ENCODE measurements at places on chromosomes 1 and 21.

DNA sequence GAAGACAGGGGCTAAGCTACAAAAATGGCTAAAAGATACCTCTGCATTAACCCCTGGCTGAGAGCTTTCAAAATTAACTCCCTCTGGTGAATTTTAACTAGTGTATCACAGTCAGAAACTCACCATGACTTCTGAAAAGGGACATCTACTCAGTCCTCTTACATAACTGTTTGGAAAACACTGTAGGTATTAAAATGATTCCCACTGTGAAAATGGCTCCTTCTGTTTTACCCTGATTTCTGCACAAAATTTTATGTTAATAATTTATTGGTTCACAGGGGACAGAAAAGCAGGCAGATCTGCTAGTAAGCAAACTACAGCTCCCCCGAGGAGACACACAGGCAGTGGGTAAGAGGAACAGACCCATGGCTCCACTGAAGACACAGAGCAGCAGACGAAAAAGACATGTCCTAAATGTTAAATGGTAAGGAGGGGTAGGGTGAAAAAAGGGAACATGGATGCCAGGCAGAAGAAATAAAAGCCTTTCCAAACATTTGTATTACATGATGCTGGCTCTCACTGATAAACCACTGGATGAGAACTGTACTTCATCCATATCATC, 111.7 kb downstream of the SLC45A1 start:
- no peak for DNase-seq

DNA sequence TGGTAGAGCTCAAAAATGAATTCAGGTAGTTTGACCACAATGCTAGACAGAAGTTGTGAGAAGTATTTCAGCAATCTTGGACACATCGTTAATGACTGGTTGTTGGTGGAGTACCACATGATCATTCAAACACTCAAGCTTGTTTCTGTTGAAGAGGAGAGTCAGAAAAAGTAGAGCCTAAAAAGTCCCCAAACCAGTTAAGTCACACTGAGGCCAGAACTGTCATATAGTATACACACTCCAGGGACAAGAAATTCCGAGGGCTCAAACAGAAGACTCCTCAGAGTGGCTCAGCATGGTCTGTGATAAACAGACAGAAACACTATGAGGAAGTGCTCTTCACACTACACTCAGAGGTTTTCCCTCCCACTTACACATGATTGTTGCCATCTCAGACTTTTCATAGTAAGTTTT, 5.8 kb downstream of the TRIM33 start:
- DNase-seq: peak; percentile 63

DNA sequence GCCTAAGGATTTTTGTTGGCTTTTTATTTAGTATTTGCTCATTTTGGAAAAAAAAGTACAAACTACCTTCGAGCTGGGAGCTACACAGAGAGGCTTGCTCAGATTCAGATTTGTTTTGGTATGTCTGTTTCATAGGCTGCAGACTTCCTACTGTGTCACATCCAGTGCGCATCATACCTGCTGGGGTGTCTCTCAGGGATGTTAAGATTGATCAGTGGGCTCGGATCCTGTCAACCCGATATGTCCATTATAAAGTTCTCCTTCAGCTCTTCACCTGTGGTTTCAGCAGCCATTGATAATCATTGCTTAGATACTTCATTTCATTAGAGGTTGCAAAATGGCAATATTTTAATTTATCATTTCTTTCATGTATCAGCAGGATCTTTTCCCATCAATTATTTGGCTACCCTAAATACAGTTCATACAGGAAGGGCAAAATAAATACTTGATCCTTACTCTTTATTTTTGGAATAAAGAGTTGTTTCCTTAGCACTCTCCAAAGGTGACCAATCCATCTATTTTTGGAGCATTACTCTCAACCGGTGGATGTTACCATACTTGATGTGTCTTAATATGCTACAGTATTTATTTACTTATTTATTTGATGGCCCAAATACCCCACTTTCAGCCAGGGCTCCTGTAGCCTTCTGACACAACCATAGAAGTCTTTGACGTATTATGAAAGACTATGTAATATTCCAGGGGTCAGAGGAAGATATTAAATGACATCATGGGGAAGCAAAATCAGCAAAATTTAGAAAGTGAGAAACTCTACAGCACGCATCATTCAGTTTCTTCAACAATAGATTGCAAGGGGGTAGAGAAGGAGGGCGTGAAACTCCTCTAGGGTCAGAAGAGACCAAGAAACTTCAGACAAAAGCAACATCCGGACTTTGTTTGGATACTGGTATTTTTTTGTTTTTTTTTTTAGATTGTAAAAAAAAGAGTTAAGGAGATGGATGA, 55.3 kb upstream of the HNRNPU start:
- no peak for DNase-seq

DNA sequence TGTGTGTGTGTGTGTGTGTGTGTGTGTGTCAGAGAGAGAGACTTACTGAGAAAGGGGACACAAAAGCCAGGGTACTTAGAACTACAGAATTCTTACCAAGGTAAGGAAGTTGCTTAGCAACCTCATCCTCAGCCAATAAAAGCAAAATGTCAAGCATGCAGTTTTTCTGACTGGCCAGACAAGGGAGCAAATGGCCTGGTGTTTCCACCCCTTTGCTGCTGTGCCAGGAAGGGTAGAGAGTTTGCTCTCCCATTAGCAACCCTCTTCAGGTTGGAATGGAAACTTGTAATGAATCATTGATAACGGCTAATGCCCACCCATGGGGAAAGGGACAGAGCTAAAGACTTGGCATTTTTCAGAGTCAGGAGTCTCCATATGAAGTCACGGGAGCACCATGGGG, 10.6 kb downstream of the RXRG start:
- DNase-seq: no peak

- DNase-seq: no peak
Observed at GRCh38 chr1:71950579-71950978, 331.8 kb downstream of the NEGR1 start.

DNA sequence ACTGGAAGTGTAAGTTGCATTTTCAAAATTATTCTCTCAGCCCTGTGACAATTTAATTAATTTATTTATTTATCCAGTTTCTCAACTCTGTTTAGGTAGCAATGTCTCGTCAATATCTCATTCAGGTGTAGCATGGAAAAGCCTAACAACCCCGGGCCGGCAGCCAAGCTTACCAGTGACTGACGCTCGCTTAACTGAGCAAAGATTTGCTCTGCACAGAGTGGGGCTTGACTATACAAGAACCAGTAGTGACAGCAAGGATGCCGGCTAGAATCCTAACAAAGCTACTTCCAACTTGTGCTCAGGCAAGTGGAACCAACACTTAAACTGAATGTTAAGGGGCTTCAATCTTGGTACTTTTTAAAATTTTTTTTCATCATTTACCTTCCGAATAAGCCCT, 80.9 kb upstream of the ESRRG start:
- DNase-seq: no peak

DNA sequence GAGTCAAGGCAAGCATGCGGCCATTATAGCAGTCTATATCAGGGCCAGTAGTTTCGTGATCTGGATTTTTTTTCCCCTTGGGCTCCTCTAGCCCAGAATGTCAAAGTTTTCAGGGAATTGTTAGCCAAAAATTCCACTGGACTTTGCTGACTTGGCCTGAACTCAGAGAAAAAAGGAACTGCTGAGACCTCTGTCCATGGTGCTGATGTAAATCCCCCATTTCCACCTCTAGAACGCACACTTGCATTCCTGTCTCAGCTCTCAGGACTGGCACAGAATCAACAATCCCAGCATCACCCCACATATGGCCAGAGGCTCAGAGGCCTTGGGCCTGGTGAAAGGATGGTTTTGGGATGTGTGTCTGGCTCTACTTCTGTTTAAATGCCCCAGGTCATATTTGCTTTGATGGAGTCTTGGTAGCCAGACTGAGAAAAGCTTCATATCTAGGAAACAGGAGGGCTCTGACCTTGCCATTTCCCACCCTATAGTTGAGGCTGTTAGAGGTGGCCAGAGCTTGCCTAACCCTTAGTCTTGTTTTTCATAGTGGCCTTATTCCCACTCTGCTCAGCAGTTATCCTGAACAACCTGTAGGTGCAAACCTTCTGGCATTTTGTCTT, 16.9 kb upstream of the EFCAB14 start:
- DNase-seq: peak; percentile 69

GRCh38 chr1:247409869-247410544, 6.0 kb upstream of the NLRP3 start:
- DNase-seq: no peak

DNA sequence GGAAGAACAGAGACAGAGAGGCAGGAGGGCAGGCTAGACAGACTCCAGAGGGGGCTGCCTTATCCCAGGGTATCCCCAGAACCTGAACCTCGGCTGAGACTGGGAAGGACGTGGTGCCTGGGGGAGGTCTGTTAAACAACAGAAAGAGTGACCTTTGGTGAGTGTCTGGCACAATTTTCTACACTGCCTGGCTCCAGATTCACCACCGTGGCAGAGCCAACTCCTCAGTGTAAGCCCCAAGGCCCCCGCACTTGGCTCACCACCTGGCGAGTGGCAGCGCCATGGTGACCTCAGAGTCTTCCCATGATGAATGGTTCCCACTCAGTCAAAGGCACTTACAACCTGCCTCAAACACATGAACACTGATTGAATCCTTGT, 6.5 kb downstream of the RD3 start:
- no peak for DNase-seq

GRCh38 chr1:115194506-115194905, 105.2 kb upstream of the TSPAN2 start:
- DNase-seq: no peak

- peak; percentile 42 for DNase-seq
Observed at GRCh38 chr1:9643351-9644256, 7.9 kb upstream of the PIK3CD start.

DNA sequence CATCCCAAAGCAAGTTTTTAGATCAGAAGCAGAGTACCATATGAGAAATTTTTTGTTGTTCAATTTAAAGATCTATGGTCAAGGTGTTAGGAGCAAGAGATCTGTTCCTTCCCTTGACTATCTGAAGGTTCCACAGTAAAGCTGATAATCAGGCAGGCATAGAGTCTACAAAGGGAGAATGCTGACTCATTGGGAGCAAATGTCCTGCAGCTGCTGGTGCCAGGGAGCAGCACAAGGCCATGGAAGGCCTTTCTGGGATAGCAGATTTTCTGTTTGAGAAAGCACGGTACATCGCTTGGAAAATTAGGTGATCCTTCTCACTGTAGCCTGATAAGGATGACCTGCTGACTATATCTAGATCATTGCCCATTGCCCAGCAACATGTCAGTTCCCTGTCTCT, 210.1 kb upstream of the C1orf87 start:
- no peak for DNase-seq

- DNase-seq: peak; percentile 54
Observed at GRCh38 chr1:20665726-20666125, 4.6 kb upstream of the DDOST start.

DNA sequence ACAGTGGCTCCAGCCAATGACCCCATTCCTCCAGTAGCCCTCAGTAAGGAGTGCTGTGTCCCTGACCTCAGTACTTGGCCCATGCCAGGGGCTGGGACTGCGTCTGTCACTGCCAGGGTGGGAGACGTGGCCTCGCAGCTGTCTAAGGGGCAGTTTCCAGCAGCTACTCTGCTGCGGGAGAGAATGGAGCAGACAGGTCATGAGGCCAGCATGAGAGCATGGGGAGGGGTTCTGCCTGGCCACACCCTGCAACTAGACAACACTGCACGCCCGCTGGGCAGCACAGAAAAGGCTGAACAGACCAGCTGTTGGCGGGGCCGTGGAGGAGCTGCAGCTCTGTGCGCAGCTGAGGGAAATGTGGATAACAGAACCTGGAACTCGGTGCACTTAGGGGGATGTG, 91.6 kb upstream of the COL6A1 start:
- no peak for DNase-seq
